Effector CD8-positive, alpha-beta T cell (primary cell): ENCODE measurements at places on chromosomes 2 and 18.

DNA sequence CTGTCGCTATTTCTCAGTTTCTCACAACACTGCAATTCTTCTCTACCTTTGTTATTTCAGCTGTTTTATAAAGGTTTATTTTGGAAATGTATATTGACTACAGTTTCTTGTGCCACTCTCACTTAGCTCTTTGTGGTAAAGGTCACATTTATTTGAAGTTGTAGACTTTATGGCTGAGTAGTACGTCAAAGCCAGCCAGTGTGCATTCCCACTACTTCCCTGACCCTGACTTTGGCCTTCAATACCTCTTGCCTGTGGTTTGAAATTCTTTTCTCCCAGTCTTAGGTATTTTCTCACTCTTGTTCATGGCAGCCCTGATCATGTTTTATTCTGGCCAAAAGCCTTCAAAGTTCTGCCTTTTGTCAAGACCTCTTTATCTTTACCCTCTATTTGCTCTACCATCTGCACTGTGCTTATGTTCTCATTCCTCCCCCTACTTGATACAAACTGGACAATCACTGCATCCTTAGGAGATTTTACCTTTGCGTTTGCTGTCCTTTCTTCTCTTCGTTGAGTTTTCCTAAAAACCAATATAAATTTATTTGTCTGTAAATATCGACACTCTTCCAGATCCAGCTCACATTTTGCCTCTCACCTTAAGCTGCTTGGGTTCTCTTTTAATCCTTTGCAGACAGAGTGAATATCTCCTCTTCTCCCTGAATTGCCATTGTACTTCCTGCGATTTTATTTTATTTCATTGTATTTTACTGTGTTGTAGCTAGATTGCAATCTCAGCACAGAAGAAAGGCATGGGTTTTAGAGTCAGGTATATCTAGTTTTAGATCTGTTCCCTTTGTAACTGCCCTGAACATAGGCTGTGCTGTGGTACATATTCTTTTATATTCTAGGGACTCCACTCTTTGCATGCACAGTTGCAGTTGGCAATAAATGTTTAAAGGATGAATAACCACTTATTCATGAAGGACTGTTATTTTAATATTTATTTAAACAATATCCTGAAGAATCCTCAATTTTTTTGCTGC is 31.2 kb downstream of the GULP1 start:
- no peak for DNase-seq

- DNase-seq = no peak
Observed at GRCh38 chr2:117853873-117854272, 39.4 kb downstream of the DDX18 start.

- DNase-seq = no peak
Observed at GRCh38 chr2:42296226-42296625, 64.8 kb downstream of the COX7A2L start.

- no peak for DNase-seq
Observed at GRCh38 chr2:161384864-161385263, 31.2 kb upstream of the TBR1 start.

DNA sequence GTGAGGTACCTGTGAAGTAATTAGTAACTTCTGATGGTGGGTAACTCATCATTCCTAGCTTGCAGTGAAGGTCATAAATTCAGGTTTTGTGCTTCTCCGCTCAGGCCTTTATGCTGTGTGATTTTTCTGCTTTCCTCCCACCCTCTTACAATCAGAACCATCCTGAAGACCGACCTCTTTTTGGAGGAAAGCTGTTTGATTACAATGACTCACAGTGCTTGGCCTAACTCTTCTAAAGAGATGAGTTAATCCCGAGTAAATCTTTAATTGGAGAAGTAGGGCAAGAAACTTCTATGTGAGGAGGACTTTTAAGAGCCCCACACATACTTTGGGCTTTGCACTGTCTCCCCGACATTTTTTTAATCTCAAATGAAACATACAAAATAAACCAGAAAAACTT is 53.1 kb downstream of the TTC27 start:
- no peak for DNase-seq

DNA sequence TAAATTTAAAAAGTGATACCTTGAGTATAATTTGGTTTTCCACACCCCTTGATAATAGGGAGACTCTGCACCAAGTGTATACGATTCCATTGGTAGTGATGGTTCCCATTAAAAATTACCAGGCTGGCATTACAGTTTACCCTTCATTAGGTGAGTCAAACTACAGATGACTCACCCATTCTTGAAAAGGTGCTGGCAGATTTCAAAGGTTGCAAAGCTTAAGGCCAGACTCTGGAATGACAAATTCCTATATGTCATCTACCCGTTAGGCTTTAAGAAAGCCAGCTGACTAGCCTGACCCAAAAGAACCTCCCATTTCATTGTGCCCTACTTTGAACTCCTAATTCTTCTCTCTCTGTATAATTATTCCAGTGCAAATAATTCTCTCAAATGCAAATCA is 124.4 kb downstream of the LRRTM4 start:
- DNase-seq = no peak

- no peak for DNase-seq
Observed at GRCh38 chr2:162217598-162217997, 25.6 kb downstream of the FAP start.

DNA sequence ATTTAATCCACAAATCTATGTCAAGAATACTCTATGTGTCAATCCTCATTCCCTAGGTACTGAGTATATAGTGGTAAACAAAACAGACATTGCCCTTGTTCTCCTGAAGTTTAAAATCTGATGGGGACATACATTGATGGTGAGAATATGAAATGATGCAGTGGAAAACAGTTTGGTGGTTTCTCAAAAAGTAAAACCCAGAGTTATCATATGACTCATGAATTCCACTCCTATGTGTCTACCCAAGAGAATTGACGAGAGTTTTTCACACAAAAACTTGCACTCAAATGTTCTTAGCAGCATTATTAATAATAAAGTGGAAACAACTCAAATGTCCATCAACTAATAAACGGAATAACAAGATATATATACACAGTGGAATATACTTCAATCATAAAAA is 586.7 kb downstream of the CCDC85A start:
- DNase-seq = no peak

DNA sequence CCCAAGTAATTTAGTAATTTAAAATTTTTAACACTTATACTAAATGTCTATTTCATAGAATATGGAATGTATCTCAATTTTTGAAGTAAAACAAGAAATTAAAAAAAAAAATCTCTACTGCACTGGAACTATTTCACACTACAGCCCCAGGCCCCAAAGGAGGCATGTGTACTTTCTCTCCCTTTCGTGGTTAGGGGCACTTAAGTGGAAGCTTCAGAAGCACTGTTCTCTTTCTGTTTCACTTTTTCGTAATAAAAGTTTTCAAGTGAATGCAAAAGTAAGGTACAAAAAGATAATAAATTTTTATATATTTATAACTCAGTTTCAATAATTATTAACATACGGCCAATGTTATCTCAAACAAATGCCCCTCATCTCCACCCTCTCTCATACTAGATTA is 123.8 kb upstream of the STON1 start:
- DNase-seq = no peak

GRCh38 chr2:68839260-68839833 is 31.9 kb downstream of the BMP10 start:
- no peak for DNase-seq

DNA sequence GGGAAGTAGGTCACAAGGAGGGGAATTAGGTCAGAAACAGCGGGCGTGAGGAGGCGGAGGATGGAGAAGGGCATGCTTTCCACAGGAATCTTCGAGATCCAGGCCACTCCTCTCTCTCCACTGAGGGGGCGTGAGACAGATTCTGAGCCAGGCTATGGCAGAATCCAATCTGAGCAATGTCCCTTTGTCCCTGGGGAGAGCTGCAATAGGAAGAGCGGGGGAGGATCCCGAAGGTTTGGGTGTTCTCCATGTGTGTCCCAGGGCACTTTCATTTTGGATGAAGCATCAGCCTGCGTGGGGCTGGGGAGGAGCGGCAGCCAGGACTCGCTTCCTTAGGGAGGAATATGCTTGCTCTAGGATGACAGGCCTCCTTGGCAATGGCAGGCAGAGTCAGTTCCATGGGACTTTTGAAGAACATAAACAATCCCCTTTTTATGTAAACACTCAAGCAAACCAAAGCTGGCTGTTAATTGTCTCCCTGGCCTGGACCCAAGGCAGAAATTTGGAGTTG is 84.0 kb downstream of the LIPG start:
- no peak for DNase-seq

GRCh38 chr2:164810843-164811242 is 30.8 kb downstream of the COBLL1 start:
- DNase-seq = no peak

DNA sequence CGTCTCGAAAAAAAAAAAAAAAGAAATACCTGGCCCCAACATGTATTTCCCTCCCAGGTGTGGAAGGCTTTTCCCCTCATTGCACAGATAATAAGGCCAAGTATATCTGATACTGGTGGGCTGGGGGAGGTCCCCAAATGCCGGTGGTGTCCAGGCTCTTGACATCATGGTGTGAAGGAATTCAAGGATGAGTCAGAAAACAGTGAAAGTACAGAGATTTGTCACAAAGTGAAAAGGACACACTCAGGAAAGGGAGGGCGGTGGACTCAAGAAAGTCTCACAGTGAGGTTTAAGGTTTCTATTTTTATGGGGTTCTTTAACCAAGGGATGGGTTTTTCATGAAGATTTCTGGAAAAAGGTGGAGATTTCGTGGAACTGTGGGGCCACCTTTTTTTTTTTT is 37.8 kb upstream of the FZD5 start:
- DNase-seq = no peak

DNA sequence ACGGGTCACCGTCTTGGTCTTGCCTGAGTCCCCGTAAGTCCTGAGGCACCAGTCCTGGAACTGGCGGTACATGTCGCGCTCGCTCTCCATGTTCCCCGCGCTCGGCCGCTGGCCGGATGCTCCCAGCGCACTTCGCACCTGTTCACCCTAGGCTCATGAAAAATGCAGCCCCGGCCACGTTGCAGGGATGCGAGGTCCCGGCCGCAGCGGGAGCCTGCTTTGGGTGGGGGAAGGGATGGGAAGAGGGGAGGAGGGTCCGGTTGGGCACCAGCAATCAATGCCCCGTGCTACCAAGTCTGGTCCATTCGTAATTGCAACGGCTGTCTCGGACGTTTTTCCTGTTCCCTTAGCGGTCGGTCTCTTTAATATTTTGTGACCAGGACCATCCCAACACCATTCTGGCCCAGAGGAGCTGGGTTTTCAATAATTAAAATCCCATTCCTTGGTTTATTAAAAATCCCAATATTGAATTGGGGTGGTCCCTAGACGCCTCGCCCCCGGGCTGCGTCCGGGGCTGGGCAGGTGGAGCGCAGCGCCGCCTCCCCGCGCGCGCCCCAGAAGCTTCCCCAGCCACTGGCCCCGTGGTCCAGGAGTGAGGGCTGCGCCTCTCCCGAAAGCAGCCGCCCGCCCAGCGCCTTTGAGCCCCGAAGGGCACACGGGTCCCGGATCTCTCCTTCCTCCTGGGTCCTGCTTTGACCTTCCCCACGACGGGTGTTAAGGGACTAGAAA is 1.4 kb downstream of the NOL4 start:
- no peak for DNase-seq

GRCh38 chr2:76984359-76984758 is 537.8 kb downstream of the LRRTM4 start:
- DNase-seq = no peak

GRCh38 chr2:133166031-133166430 is 402.2 kb downstream of the NCKAP5 start:
- no peak for DNase-seq

DNA sequence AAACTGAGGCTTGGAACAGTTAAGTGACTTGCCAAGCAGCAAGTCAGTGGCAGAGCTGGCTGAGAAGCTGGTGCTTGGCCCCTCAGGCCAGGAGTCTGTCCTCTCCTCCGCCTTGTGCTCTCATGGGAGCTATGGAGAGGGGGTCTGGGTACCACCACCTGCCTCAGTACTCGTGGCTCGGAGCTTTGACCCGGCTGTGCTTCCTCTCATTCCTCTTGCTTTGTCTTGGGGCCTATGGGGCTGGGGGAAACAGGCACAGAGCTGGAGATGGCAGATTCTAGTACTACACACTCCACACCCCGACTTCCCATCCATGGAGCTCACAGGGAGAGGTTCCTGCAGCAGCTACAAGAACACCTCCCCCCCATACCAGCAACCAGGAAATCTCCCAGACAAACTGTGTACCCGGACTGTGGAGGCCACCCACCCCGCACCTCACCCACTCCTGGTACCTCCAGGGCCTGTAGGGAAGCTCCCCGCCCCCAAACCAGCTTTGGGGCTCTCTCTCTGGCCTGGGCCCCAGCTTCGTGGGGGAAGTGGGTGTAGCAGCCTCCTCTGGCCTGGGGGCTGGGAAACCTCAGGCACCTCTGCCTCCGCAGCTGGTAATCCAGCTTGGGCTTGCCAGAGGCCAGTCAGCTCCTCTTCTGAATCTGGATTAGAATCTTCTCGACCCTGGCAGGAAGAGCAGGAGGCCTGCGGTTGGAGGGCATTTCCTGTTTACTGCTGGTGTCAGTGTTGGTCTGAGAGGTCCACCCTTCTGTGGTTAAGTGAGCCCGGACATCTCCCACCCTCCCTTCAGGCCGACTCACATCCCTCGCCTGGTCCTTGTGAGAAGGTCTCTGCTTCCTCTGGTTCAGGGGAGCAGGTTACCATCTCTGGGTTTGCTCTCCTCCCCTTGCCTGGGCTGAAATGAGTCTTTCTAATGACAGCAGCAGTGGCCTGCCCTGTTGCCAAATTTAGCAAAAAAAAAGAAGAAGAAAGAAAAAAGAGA is 22.3 kb upstream of the RHOB start:
- DNase-seq = no peak

GRCh38 chr2:168075446-168075845 is 171.9 kb downstream of the STK39 start:
- DNase-seq = no peak

DNA sequence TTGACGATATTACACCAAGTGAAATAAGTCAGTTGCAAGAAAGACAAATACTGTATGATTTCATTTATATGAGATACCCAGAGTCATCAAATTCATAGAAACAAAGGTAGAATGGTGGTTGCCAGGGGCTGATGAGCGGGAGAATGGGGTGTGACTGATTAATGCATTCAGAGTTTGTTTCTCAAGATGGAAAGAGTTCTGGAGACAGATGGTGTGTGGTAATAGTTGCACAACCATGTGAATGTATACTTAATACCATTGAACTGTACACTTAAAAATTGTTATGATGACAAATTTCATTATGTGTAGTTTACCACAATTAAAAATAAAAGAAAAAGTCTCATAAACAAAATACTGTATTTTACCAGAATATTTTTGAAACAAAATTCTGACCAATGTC is 117.3 kb downstream of the PIGN start:
- no peak for DNase-seq

GRCh38 chr2:56244506-56244905 is 60.7 kb downstream of the CCDC85A start:
- DNase-seq = no peak

GRCh38 chr18:70385474-70385873 is 96.6 kb downstream of the SOCS6 start:
- no peak for DNase-seq

DNA sequence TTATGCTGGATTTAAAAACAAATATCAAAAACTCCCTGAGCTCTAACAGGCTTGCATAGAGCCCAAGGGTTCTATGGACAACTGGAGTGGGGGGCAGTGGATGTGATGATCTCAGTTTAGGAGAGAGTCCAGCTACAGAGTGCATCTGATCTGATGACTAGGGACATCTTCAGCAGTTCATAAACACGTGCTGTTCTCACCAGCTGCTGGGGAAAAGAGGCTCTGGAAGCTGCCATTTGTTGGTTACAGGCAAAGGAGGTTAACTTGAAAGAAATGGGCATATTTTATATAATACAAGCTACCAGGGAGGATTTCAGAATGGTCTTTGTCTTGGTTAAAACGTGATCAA is 36.0 kb upstream of the ZNF396 start:
- DNase-seq = no peak

- no peak for DNase-seq
Observed at GRCh38 chr2:66508484-66509071, 73.7 kb downstream of the MEIS1 start.

GRCh38 chr2:120441744-120442471 is 96.0 kb downstream of the INHBB start:
- no peak for DNase-seq
